ENCODE measurements at places on chromosomes 1 and 21.

GRCh38 chr1:209106237-209106741 is 477.2 kb upstream of the CAMK1G start:
- no peak for DNase-seq

DNA sequence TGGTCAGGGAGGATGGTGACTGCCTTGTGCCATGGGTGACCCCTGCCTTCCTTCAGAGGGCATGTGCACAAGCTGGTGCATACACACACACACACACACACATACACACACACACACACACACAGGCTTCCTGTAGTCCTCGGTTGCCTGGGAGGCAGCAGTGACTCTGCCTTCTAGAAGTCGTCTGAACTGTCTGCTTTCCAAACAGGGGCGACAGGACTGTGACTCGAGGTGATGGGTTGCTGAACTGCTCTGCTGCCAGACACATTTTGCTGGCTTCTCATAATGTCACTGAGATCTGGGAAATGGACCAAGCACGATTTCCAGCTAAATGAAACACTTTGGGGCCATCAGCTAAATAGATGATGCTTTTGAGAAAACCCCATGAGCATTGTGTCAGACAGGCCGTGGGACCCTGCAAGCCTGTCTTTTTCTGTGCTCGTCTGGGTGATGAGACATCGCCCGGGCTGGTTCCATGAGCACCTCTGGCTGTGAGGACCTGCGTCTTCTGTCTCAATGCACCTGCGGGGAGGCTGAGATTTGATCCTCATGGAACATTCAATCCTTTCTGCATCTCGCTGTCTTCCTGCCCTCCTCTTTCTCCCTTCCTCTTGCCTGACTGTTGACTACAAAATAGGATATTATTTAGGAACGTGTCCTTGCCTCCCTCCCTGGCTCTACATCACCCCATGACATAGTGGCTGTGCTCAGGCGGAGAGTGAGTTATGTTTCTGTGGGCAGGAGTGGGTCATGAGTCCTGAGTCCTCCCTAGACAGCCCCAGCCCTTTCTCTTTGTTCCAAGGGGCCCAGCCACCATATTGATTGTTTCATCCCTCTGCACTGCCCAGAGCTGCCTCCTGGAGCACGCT is 436.8 kb downstream of the CAMTA1 start:
- DNase-seq, result no peak

DNA sequence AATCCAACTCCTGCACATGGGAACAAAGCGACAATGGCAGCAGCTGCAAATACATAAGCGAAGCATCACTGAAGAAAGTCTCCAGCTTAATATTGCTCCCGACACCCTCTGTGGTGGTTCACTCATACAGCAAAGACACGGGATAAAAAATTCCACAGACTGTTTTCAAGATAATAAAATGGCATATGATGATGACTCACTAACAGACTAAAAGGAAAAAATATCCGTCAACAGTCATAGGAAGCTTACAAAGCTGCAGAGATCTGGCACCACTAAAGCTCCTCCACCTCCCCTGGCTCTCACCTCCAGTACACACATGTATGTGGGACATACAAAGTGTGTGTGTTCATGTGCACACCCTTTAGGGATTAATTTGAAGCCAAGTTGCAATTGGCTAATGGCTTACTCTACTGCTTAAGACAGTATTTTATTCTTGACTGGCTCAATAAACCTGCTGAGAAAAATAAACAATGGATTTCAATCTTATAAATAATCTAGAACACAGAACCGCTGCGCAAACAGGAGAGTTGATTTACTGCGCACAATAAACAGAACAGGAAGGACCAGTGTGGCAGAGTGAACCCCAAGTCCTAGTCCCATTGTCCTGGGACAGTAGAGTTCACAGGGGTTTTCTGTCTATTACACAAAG is 94.4 kb downstream of the SLC45A1 start:
- no peak for DNase-seq

- no peak for DNase-seq
Measured at GRCh38 chr1:78236716-78237115, 190.9 kb downstream of the GIPC2 start.

DNA sequence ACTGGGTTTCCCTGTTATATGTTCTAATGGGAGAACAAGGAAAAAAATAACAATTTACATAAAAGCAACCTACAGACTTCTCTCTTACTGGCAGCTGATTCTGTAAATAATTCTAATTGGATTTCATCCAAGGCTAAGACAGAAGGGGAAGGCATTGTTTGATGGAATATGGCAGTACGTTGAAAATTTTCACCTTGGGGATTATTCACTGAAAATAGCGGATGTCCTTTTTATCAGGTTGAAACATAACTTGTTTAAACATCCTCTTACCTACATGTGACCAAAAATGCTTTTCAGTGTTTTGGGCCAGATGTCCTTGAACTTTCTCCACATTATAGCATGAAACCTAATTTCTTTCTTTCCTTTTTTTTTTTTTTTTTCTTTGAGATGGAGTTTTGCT is 24.9 kb downstream of the TSNAX start:
- no peak for DNase-seq

GRCh38 chr1:3763351-3764125 is 9.0 kb upstream of the SMIM1 start:
- no peak for DNase-seq
